ENCODE measurements at places on chromosomes 2 and 18.
A peak's percentile ranks its signal among the peaks of the same experiment; 100 is the strongest.

DNA sequence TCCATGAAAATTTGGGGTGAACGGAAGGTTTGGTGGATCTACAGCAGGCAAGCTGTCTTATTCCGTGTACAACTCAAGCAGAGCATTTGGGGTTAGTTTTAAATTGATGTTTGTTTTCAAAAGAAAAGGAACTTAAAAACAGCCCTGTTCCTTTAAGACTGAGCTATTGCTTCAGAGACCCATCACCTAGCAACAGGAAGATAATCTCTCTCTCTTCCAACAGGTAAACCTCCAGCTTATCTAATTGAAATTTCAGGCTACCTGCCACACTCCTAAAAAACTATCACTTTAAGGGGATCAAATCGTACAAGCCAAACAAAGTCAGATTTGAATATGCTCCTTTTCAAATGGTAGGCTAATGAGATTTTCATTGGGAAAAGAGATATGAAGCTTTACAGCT lies 101.8 kb downstream of the RNF152 start:
- no peak for DNase-seq

DNA sequence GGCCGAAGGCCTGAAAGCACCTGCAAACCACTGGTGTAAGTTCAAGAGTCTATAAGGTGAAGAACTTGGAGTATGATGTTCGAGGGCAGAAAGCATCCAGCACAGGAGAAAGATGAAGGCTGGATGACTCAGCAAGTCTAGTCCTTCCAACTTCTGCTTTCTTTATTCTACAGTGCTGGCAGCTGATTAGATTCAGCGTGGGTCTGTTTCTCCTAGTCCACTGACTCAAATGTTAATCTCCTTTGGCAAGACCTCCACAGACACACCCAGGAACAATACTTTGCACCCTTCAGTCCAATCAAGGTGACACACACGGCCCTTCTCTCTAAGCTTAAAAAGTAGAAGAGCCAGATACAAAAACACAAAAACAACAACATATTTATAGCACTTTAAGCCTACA lies 43.4 kb downstream of the NMS start:
- DNase-seq = no peak

GRCh38 chr2:191835539-191836350 lies 11.1 kb downstream of the CAVIN2 start:
- DNase-seq = no peak

- DNase-seq = no peak
Observed at GRCh38 chr18:58407649-58408407, 221.1 kb downstream of the ALPK2 start.

- DNase-seq = no peak
Observed at GRCh38 chr2:177667626-177668025, 275.1 kb downstream of the AGPS start.

DNA sequence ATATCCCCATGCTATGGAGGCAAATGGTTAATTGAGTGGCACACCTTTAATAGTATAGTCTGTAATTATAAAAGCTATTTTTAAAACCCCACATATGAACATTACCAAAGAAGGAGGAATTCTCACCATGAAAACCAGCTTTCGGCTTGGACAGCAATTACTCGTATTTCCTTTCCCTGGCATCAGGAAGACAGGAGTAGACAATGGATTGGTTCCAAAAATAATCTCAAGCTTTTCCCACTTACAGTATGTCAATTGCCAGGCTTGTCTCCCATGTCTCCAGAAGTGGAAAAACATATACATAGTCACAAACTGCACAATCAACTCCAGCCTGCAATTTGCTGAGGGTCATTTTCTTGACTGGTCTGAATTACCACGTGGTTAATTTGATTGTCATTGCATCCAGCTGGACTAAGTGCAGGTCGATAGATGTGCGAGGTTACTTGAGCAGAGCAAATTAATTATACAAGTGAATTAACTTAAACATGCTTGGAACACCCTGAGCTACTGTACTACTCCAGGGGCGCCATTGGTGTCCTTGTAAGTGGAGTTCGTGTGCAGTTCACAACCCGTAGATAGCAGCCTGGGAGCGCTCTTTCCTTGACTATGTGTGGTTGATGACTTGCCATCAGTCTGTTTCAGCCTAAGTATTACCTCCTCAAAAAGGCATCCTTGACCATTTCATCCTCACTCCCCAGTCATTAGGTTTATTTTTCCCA lies 124.3 kb upstream of the PELI1 start:
- no peak for DNase-seq

- DNase-seq = peak; percentile 3
Observed at GRCh38 chr2:25453199-25453905, 111.6 kb upstream of the DNMT3A start.

DNA sequence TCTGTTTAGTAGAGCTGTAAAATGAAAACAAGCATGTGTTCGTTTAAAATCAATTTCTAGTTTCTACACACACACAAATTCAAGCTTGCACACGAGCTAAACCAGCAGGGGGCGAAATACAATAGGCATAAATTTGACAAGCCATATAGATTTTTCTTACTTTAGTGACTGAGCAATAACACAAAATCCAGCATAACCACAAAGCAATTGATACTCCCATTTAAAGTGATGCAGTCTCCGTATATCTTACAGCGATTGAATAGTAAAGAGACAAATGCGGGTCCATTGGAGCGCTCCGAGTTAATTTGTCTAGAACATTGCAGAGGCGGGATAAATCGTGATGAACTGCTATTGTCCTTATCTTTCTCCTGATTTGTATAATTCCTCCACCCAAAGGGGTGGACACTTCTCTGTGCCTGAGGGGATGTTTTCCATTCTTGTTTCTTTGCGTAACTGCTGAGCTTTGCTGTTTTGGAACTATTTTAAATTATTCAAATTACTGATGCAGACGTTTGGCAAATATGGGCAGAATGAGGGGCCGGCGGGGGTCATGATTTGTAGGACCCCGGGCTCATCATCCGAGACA lies 1.2 kb upstream of the AFTPH start:
- DNase-seq = peak; percentile 65

GRCh38 chr2:42303252-42303651 lies 57.8 kb downstream of the COX7A2L start:
- no peak for DNase-seq

- DNase-seq = peak; percentile 39
Observed at GRCh38 chr18:13279181-13280069, 60.9 kb downstream of the LDLRAD4 start.

DNA sequence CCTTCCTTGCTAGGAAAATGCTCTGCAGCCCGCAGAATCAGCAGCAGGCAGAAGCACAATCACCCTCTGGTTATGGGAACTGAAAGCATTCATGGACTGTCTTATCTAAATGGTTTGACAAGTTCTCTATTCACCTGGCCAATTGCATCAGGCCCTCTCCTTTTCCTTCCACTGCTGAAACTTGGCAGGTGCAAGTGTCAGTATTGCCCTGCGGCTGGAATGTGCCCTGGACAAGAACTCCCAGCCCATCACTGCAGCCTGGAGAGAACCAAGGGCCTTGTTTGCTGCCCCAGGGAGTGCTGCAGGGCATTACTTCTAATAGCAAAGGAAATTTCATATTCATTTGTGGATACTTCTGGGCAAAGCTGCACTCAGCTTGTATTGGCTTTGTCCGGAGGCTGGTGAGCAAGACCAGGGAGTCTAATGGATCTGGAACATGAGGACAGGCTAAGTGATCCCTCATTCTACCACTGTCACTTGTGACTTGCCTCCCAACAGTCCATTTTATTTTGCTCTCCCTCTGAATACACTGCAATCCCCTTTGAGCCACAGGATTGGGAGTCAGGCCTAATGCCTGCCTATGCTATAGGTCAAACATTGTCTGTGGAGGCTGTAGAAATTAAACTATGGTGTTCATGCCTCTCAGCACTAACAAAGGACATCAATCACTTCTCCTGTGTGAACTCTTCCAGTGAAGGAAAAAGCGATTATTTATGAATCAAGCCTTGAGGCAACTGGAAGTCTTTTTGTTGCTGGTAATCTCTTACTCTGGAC lies 116.9 kb downstream of the LYPD6B start:
- no peak for DNase-seq

DNA sequence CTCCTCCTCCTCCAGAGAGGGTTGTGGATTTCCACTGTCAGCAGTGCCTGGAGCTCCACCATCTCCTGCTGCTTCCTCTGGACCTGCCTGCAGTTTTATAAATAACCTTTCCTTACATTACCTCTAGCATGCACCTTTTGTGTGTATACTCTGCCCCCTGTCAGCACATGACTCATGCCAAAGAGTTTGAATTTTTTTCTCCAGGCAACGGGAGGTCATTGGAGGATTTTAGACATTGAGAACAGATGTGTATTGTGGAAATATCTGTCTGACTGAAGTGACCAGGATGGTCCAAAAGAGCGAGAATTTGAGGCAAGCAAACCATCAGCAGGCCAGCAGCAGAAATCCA lies 31.7 kb downstream of the IL37 start:
- no peak for DNase-seq

GRCh38 chr2:42848265-42848664 lies 55.9 kb upstream of the HAAO start:
- no peak for DNase-seq

- DNase-seq = no peak
Observed at GRCh38 chr2:98902209-98903063, 33.6 kb downstream of the CRACDL start.

GRCh38 chr2:144390424-144391020 lies 129.4 kb downstream of the ZEB2 start:
- no peak for DNase-seq

- DNase-seq = no peak
Observed at GRCh38 chr2:145638675-145639074, 1118.8 kb upstream of the ZEB2 start.

DNA sequence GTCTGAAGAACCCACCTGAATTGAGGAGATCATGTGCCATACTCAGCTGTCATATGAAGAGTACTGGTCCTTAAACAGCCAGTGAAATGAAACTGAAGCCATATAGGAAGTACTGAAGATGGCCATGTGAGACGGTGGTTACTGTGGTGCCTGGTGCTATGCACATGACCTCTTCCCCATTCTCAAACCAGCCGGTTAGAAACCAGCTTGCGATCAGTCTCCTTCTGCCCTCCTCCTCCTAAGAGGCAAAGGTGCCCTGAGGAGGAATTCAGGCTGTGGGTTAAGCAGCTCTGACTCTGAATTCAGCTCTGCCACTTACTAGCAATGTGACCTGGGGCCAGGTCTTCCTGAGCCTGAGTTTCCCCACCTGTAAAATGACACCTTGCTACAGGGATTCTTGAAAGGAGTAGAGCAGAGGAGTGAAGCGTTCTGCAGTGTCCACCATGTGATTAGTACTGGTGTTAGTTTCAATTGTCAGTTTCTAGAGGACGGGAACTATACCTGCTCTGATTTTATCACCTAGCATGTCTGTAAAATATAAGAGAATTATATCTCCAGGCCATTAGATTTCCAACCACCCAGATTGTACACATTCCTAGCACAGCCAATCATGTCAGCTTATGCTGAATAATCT lies 5.1 kb downstream of the FECH start:
- no peak for DNase-seq

DNA sequence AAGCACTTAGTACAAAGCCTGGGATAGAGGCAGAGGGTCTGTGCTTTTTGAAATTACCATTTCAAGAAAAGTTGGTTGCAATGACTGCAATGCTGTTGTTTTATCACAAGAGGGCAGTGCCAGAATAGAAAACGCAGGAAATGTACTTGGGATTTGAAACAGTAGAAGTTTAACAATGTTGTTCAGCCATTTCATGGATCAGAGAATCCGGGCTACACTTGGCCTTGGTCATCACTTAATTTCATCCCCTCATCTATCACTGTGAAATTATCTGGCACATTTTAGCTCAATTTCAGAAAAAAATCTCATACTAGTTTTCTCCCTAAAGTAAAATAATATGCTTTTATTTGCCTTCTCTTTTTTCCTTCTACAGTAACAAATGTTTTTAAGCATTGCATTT lies 70.8 kb downstream of the RAPGEF4 start:
- DNase-seq = no peak

- DNase-seq = no peak
Observed at GRCh38 chr18:75023473-75023872, 185.5 kb downstream of the PTGR3 start.

DNA sequence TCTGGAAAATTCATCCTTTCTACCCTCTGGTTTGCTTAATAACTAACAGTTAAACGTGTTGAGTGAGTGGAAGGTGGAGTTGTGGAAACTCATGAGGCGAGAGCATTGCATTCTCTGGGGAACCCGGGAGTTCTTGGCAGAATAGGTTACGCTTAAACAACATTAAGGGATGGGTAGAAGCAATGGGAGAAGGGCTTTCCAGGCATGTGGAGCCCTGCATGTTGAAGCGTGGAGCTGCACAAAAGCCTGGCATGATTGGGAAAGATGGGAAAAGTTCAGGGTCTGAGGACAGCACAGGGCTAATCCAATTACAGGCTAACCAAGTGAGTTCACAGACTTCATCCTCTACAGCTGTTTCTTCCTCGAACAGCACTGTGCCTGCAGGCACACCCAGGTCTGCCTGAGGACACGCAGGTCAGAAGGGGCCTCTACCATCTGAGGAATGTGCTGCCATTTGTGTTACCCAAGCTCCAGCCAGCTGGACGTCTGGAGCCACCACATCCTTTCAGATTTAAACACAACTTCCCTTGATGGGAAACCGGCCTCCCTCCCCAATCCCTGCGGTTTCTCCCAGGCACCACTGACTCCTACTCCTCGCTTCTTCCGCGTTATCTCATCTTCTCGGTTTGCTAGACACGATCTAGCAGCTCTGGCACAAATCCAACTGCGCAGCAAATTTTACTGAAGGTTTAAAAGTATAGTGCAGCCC lies 164.2 kb downstream of the ANTXR1 start:
- DNase-seq = no peak

- no peak for DNase-seq
Observed at GRCh38 chr2:133420788-133421187, 147.5 kb downstream of the NCKAP5 start.

DNA sequence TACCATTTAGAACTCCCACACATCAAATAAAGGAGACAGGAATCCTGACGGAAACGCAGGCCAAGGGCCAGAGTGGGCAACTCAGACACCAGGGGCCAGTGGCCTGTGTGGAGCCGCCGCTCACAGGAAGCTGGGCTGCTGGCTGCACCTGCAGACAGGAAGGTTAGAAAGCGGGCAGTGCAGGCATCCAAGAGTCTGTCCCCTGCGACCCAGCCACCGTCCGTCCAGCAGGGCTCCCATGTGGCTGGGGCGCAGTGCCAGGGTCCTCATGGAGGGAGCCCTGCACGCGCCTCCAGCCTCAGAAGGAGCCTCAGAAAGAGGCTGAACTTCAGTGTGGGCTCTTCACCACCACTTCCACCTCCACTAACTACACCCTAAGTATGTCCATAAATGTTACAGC lies 2.5 kb upstream of the ANO7 start:
- no peak for DNase-seq

DNA sequence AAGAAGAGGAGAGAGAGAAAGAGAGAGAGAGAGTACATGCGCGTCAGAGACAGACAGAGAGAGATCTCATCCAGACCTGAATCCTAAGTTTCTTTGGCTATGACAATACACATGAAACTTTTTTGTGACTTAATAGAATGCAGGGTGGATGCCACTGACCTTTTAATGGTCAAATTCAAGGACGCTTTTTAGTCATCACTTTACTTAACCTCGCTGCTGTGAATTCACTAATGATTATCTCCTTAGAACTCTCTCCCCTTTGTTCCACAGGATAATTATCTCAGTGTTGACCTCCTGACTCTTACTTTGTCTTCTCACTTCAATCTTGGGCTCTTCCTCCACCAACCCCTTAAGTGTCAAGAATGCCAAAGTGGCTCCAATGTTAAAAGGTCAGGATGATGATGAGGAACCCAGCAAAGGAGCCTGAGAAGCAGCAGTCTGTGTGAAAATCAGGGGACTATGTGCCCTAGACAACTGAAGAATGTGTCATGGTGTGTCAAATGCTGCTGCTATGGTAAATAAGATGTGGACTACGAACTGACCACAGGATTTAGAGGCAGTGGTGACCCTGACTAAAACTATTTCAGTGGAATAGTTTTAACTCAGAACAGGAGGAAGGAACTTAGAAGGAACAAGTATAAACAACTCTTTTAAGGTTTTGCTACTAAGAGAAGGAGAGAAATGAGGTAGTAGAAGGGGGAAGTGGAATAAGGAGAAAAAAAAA lies 382.1 kb downstream of the ZEB2 start:
- no peak for DNase-seq

Measured in stimulated activated CD4-positive, alpha-beta T cell treated with anti-CD3 and anti-CD28 coated beads, Interleukin-1b, Interleukin-23, amount 100 ng/mL, for 4 hours (primary cell).